ENCODE measurements at places on chromosomes 6 and 20.

GRCh38 chr20:1377984-1378734, 14.7 kb downstream of the FKBP1A start:
- DNase-seq: no peak

DNA sequence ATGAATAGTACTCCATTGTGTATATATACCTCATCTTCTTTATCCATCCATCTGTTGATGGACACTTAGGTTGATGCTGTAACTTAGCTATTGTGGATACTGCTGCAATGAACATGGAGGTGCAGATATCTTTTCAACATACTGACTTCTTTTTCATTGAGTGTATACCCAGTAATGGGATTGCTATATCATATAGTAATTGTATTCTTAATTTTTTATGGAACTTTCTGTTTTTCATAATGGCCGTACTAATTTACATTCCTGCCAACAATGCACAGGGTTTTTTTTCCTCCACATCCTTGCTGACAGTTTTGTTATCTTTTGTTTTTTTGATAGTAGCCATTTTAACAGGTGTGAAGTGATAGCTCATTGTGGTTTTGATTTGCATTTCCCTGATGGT, 5.2 kb downstream of the CCN2 start:
- no peak for DNase-seq

GRCh38 chr20:63533871-63534393, 3.2 kb downstream of the PTK6 start:
- no peak for DNase-seq

DNA sequence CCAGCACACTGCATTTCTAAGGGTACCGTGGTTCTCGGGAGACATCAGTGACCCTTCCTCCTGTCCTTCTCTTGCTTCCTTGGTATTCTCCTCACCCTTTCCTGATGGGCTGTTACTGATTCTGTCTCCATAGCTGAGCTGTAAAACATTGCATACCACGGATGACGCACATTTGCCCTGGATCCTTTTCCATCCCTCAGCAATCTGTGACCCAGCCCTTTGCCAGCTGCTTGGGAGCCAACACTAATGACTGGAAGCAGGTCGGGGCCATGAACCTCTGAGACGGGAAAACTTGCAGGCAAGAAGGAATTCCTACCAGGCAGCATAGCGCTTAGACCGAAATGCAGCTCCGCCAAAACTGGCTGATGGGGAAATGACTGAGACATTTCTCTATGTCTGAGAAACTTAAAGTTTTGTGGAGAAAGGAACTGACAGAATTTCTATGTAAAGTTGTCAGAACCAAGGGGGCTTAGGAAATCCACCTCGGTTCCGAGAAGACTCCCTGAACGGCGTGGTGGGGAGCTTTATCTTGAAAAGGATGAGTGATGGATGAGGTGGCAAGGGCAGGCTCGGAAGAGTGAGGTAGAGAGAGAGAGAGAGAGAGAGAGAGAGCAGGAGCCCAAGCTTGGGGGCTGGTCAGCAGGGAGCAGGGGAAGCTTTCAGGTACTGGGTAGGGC, 19.2 kb downstream of the TUBB2B start:
- DNase-seq: no peak

All from HL-60 (cell line).